PC-9 (cell line): ENCODE measurements at places on chromosomes 13 and 19. TPM values are rescaled to one million over a fixed set of nuclear protein-coding genes. Genes with fewer than 3 reads are reported as not detected.

Gene LAIR1
- total RNA-seq: not detected in 2 replicates

Gene ZNF714
- 7.5 and 8.0 TPM in 2 replicates for total RNA-seq

Gene OVOL3
- not detected in 2 replicates for total RNA-seq

Gene DHX34
- 23.0 TPM in 2 replicates for total RNA-seq

DNA sequence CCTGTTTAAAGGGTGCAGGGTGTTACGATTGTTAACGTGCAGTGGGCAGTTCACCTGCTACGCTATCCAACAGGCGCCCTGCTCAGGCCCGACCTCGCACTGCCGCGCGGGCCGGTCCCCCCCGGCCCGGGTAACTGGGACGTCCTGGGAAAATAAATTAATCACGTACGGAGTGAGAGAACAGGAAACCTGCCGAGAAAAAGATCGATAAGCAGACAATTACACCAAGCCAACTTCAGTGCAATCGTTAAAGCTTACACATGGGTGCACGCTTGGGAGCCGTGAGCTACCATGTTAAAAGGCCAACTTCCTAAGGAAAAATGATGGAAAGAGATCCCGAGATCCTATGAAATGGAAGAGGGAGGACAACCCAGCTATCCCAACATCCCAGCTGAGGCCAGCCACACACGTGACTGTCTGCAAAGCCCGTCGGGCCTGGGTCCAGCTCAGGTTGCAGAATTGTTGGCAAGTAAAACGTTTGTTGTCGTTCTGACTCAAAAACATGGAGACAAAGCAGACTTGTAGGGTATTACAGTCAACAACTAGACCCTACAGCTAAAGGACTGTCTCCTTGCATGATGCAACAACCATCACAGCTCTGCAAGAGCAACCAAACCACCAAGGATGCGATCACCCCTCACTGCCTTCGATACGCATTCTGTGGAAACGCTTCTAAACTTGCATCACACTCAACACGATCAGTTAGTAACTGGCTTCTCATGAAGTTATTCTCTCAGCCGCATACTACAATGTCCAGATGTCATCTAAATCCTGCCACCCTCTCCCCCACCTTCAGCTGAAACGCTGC is 741 bp upstream of the TUBGCP3 start:
- no peaks in the 10 kb centered on the region for H3K36me3 ChIP-seq
- DNase-seq: no peak
- H3K4me1 ChIP-seq: peaks cover 17% of the 10 kb centered on the region
- H3K27me3 ChIP-seq: no peaks in the 10 kb centered on the region
- peak overlapping the region; percentile 88 for H3K27ac ChIP-seq

DNA sequence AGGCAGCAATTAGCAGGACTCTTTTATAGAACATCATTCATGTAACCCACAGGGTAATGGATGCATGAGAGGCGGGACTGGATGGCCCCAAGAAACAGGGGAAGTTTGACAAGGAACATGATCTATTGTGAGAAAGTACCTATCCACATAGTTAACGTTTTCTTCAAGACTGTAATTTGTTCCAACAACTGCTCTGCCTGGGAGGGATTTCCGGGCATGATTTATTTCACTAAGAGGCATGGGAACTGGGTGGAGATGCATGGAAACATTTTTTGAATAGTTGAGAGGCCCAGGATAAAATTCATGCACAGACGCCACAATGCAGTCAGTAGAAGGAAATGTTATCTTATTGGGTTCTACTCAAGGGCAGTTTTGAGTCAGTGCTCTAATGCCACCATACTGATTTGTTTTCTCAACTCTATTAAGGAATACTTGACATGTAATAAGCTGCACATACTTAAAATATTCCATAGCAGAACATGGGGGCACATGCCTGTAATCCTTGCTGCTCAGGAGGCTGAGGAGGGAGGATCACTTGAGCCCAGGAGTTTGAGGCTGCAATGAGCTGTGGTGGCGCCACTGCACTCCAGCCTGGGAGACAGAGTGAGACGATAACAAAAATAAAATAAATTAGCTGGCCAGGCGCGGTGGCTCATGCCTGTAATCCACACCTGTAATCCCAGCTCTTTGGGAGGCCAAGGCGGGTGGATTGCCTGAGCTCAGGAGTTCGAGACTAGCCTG is 9.9 kb upstream of the ATG4D start:
- no peaks in the 10 kb centered on the region for H3K4me1 ChIP-seq
- DNase-seq: peak; percentile 69
- no peaks in the 10 kb centered on the region for H3K36me3 ChIP-seq
- H3K27ac ChIP-seq: no peak overlapping the region

DNA sequence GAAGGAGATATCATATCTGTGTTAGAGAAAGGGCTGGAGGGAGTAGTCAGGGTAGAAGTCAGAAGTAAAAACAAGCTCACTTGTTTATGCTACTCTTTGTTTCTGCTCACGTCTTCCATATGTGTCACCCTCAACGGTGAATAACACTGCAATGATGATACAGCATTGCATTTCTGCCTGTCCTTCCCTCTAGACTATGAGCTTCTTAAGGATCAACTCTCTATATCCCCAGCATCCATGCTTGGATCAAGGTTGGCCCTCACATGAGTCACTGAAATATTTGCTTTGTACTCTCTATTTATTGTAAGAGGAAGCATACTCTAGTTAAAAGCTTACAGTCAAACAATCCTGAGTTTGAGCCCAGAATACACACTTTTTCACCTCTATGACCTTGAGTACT is 406.0 kb downstream of the RFC3 start:
- DNase-seq: no peak
- H3K27me3 ChIP-seq: no peaks in the 10 kb centered on the region
- H3K4me1 ChIP-seq: no peaks in the 10 kb centered on the region
- no peaks in the 10 kb centered on the region for H3K36me3 ChIP-seq
